ENCODE measurements at places on chromosomes 2 and 18.

GRCh38 chr2:42901076-42901640 lies 108.8 kb upstream of the HAAO start:
- no peak for DNase-seq

DNA sequence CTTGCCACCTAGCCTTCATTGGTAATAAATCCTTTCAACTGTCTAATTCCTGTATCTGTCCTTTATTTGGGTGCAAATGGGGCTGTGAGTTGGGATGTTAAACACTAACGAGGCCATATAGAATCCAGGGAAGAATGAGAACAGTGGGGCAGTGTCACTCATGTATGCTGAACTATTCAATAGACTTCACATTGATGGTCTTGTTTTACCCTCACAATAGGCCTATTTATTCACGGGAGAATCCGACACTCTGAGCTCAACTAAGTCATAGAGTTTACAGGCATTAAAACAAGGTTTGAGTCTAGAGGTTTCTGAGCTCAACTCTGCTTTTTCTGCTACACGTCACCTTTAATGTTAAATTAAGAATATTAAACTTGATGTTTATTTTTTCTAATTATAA lies 421.6 kb downstream of the SOX11 start:
- no peak for DNase-seq

- DNase-seq = no peak
Observed at GRCh38 chr2:101255501-101255900, 2.8 kb downstream of the CNOT11 start.

GRCh38 chr2:68946117-68946516 lies 6.6 kb downstream of the GKN2 start:
- no peak for DNase-seq

- DNase-seq = no peak
Observed at GRCh38 chr2:26555246-26556133, 77.6 kb upstream of the OTOF start.

- no peak for DNase-seq
Observed at GRCh38 chr2:66984864-66985263, 412.3 kb upstream of the ETAA1 start.

- no peak for DNase-seq
Observed at GRCh38 chr2:46387886-46388515, 90.8 kb downstream of the EPAS1 start.

DNA sequence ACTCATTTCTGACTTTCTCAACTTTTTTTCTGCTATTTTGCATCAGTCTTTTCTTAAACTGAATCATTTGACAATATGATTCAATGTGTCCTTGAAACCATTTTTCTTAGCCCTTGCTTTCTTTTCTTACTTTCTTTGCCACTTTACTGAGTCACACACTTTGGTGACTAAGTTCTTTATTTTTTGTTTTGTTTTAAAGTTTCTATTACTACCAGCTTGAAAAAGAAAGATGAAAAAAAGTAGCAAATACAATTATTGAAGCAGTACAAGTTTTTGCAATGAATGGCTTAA lies 116.5 kb downstream of the DOCK10 start:
- DNase-seq = no peak

DNA sequence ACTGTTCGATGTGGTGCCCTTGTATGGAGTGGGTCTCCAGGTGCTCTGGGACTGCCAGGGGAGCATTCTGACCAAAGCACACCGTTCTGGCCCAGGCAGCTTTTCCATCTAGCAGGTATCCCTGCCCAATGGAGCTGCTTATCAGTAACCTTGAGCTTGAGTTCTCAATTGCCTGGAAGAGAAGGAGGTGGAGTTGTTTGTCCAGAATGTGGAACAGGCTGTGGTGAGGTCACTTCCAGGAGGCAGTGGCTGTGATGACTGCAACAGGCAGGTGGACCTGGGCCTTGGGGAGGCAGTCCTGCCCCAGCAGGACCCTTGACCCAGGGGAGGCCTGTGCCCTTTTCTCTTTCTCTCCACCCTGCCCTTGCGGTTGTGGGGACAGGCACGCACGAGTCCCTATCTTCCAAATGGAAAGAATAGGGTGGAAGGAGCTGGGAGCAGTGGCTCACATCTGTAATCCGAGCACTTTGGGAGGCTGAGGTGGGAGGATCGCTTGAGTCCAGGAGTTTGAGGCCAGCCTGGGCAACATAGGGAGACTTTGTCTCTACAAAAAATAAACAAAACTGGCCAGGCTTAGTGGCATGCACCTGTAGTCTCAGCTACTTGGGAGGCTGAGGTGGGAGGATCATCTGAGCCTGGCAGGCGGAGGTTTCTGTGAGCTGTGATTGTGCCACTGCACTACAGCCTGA lies 66.2 kb upstream of the MCFD2 start:
- DNase-seq = no peak

GRCh38 chr2:181354626-181355025 lies 102.6 kb upstream of the ITGA4 start:
- no peak for DNase-seq

GRCh38 chr18:74682141-74682990 lies 84.7 kb downstream of the ZNF407 start:
- DNase-seq = no peak

DNA sequence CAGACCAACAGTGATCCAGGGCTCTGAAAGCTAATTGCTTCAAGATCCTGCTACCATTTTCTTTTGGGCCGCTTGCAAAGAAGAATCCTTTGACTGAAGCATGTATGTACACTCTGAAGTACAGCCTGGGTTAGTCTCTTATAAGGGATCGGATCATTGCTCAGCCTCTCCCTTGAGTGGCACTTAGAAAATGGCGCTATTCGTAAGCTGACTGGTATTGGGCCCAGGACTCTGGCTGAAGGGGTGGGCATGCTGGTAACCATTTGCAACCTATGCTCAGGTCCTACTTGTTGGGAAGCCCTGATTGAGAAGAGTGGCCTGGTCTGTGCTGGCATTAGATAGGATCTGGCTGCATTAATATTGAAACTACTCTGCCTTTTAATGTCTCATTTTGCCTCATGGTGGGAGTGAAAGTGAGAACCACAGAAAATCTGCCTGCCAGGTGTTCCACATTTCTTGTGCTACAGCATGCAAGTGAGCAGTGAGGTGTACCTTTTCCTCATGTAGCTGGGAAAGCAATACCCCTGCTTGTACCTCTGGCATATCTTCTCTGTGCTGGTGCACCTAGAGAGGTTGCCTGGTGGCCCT lies 661 bp upstream of the MGAT5 start:
- no peak for DNase-seq

DNA sequence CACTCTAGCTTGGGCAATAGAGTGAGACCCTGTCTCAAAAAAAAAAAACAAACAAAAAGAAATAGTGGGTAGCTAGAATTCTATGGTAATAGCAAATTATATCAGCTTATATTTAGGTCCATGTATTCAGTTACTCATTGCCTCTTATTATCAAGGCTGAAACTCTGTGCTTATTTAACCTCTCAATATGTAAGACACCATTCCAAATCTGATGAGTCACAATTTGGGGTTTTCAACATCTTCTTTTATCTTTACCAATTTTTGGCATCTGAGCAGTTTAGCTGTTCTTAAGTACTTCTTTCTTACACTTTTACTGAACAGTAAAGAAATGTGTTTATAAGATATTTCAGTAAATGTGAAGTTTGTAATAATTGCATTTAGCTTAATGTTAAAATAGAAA lies 69.3 kb downstream of the TTC27 start:
- no peak for DNase-seq

DNA sequence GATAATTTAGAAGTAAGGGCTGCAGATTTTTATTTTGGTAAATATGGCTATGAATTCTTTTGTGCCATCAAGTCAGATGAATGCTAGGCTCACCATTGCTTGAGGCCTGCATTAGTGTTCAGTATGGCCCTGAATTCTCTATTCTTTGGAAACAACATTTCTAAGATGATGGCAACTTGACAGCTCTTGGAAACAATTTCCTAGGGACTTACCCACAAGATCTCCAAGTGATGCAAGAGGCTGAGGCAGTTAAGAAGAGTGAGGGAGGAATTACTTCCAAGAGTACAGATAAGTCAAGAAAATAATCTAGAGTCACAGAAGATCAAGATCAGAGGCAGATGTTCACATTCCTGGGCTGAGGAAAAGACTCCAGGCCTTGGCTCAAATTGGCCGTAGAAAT lies 129.1 kb downstream of the NRP2 start:
- DNase-seq = no peak

- DNase-seq = no peak
Observed at GRCh38 chr2:21443494-21444105, 319.8 kb downstream of the TDRD15 start.

DNA sequence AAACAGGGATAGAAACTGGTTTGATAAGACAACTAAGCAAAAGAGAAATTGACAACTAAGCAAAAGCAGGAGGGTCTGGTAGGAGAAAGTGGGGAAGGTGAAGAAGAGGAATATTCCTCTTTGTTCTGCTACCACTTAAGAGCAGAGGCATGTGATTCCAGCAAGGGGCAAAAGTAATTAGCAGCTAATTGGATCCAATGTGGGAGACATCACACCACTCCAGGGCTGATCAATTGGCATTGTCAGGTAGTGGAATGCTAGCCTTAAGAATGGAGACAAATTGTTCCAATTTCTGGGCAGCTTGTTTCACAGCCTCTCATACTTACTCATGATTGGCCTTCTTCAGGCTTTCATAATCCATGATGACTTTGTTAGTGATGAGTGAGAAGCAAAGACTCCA lies 547.1 kb upstream of the GCFC2 start:
- DNase-seq = no peak
